ENCODE measurements at places on chromosomes 12 and 14. TPM values are rescaled to one million over a fixed set of nuclear protein-coding genes. Genes with fewer than 3 reads are reported as not detected.

Gene MYL6B
- total RNA-seq: 39.1 TPM

Gene KCNH3
- total RNA-seq: 1.6 TPM

Gene DLGAP5
- total RNA-seq: 0.34 TPM

Gene GPRC5D
- total RNA-seq: not detected

Gene NYNRIN
- 49.8 TPM for total RNA-seq

Gene EXOC3L4
- total RNA-seq: 4.0 TPM

Gene AGAP2
- total RNA-seq: 1.5 TPM

Gene KRT81
- total RNA-seq: 0.61 TPM

Gene YARS2
- 12.7 TPM for total RNA-seq

Gene CCDC196
- not detected for total RNA-seq

- no peaks in the 10 kb centered on the region for H3K36me3 ChIP-seq
- H3K27ac ChIP-seq: peak overlapping the region; percentile 56
- no peak overlapping the region for H3K4me3 ChIP-seq
- H3K4me1 ChIP-seq: no peaks in the 10 kb centered on the region
Observed at GRCh38 chr12:89225808-89226411, 126.4 kb downstream of the DUSP6 start.

- no peak for DNase-seq
- H3K27me3 ChIP-seq: no peaks in the 10 kb centered on the region
- no peak overlapping the region for H3K27ac ChIP-seq
- H3K4me3 ChIP-seq: no peak overlapping the region
- no peaks in the 10 kb centered on the region for H3K4me1 ChIP-seq
Observed at GRCh38 chr14:102560458-102561261, 31.8 kb upstream of the RCOR1 start.

GRCh38 chr12:75542942-75543341, 31.5 kb upstream of the KRR1 start:
- H3K4me3 ChIP-seq: no peak overlapping the region
- no peak for DNase-seq
- no peaks in the 10 kb centered on the region for H3K36me3 ChIP-seq
- H3K4me1 ChIP-seq: no peaks in the 10 kb centered on the region
- no peaks in the 10 kb centered on the region for H3K27me3 ChIP-seq
- H3K27ac ChIP-seq: no peak overlapping the region

DNA sequence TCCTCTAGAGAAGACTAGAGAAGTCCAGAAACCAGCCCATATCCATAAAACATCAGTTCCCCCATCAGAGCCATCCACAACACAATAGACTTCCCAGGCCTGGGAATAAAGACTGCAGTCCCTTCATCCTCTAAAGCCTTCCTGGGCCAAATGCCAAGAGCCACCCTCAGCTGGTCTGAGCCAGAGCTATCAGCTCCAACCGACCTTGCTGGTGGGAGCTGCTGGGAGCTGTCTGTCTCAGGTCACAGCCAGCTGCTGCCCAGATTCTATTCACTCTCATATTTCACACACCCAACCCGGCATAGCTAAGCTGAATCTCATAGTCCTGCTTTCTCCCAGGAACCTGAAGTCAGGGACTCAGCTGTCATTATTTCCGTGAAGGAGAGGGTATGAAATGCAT, 10.9 kb upstream of the TFCP2 start:
- no peaks in the 10 kb centered on the region for H3K27me3 ChIP-seq
- H3K4me1 ChIP-seq: no peaks in the 10 kb centered on the region
- no peaks in the 10 kb centered on the region for H3K36me3 ChIP-seq
- DNase-seq: peak; percentile 79
- no peak overlapping the region for H3K4me3 ChIP-seq

DNA sequence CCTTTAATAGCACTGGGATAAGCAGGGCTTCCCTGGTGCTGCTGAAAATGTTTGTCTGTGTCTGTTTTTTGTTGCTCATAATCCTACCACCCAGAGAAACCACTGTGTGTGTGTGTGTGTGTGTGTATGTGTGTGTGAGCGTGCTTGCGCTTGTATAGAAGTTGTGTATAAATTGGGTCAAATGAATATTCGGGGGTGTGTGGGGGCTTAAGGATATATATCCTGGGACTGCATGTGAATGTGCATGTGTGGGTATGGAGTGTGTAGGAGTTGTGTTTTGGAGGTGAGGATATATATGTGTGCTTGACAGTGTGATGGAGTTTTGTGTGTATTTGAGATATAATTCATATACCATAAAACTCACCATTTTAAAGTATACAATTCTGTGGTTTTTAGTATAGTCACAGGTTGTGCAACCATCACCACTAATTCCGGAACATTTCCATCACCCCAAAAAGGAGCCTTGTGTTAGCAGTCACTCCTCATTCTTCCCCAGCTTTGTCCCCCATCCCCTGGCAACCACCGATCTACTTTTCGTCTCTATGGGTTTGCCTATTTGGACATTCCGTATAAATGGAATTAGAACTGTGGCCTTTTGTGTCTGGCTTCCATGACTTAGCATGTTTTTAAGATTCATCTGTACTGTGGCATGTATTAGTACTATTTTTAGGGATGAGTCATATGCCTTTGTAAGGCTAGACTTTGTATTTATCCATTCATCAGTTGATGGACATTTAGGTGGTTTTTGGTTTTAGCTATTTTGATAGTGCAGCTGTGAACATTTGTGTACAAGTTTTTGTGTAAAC, 25.6 kb downstream of the TCTN1 start:
- no peak for DNase-seq
- peaks cover 24% of the 10 kb centered on the region for H3K36me3 ChIP-seq
- H3K27me3 ChIP-seq: no peaks in the 10 kb centered on the region
- H3K27ac ChIP-seq: no peak overlapping the region

DNA sequence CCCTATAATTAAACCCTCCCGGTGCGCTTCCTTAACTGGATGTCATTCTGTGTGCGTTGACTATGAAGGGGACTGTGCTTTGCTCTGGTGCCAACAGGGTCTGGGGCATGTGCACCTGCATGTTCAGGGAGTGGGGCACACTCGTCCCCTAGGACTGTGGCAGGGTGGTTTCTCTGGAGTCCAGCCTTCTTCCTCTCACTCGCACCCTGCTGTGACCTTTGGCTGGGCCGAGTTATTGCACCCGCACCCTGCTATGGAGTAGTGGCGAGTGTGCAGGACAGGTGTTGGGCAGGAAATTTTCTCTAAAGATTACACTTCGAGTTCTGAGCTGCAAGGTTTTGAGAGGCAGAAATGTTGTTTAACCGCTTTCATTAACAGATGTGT, 138.9 kb downstream of the PLXNC1 start:
- peaks cover 11% of the 10 kb centered on the region for H3K36me3 ChIP-seq
- H3K4me1 ChIP-seq: peaks cover 30% of the 10 kb centered on the region
- no peaks in the 10 kb centered on the region for H3K27me3 ChIP-seq
- H3K4me3 ChIP-seq: no peak overlapping the region

- H3K27me3 ChIP-seq: no peaks in the 10 kb centered on the region
- H3K27ac ChIP-seq: no peak overlapping the region
- H3K4me3 ChIP-seq: no peak overlapping the region
- no peak for DNase-seq
- peaks cover 4% of the 10 kb centered on the region for H3K4me1 ChIP-seq
Observed at GRCh38 chr12:93846936-93847516, 169.9 kb downstream of the CRADD start.

GRCh38 chr12:116157845-116158267, 119.6 kb downstream of the MED13L start:
- DNase-seq: no peak
- H3K36me3 ChIP-seq: no peaks in the 10 kb centered on the region
- no peak overlapping the region for H3K4me3 ChIP-seq
- peaks cover 10% of the 10 kb centered on the region for H3K4me1 ChIP-seq

- no peak for DNase-seq
- H3K4me3 ChIP-seq: no peak overlapping the region
- no peak overlapping the region for H3K27ac ChIP-seq
- H3K27me3 ChIP-seq: no peaks in the 10 kb centered on the region
- H3K36me3 ChIP-seq: peaks cover 37% of the 10 kb centered on the region
Observed at GRCh38 chr14:95106971-95107370, 50.4 kb downstream of the DICER1 start.

- no peak overlapping the region for H3K27ac ChIP-seq
- H3K4me3 ChIP-seq: no peak overlapping the region
- H3K36me3 ChIP-seq: no peaks in the 10 kb centered on the region
- DNase-seq: no peak
Observed at GRCh38 chr12:122990961-122991622, 10.6 kb downstream of the ARL6IP4 start.

GRCh38 chr12:79420146-79420618, 270.6 kb downstream of the PAWR start:
- H3K27ac ChIP-seq: no peak overlapping the region
- no peak overlapping the region for H3K4me3 ChIP-seq
- no peaks in the 10 kb centered on the region for H3K36me3 ChIP-seq
- no peak for DNase-seq

DNA sequence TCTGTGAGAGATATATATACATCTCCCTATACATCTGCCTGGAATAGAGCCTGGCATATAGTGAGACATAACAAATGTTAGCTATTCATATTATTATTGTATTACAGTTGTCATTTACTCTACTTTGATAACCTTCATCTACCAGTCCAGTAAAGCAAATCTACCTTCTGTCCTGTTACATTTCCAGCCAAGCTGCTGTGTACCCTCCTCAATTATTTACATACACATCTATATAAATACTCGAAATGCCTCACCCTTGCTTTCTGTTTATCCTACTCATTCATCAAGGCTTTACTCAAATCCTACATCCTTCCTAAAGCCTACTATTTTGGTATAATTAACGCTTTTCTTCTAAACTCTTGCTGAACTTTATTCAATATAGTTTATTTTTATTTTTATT, 8.7 kb downstream of the ZBTB1 start:
- no peak overlapping the region for H3K4me3 ChIP-seq
- DNase-seq: no peak
- no peak overlapping the region for H3K27ac ChIP-seq
- H3K4me1 ChIP-seq: peaks cover 8% of the 10 kb centered on the region
- no peaks in the 10 kb centered on the region for H3K27me3 ChIP-seq

GRCh38 chr12:30996255-30996654, 69.7 kb downstream of the TSPAN11 start:
- no peaks in the 10 kb centered on the region for H3K36me3 ChIP-seq
- H3K27me3 ChIP-seq: no peaks in the 10 kb centered on the region
- peaks cover 8% of the 10 kb centered on the region for H3K4me1 ChIP-seq
- no peak for DNase-seq

- no peaks in the 10 kb centered on the region for H3K36me3 ChIP-seq
- no peaks in the 10 kb centered on the region for H3K4me1 ChIP-seq
- DNase-seq: no peak
- no peak overlapping the region for H3K4me3 ChIP-seq
- H3K27ac ChIP-seq: no peak overlapping the region
Observed at GRCh38 chr12:60863421-60863820, 1267.6 kb downstream of the SLC16A7 start.

- peak; percentile 67 for DNase-seq
- H3K4me1 ChIP-seq: peaks cover 6% of the 10 kb centered on the region
- no peak overlapping the region for H3K27ac ChIP-seq
- peaks cover 3% of the 10 kb centered on the region for H3K36me3 ChIP-seq
Observed at GRCh38 chr12:66197495-66197921, 8.5 kb downstream of the IRAK3 start.

GRCh38 chr12:92927055-92927435, 2.0 kb downstream of the EEA1 start:
- DNase-seq: no peak
- no peak overlapping the region for H3K27ac ChIP-seq
- no peaks in the 10 kb centered on the region for H3K4me1 ChIP-seq
- H3K27me3 ChIP-seq: no peaks in the 10 kb centered on the region
- H3K4me3 ChIP-seq: no peak overlapping the region
- no peaks in the 10 kb centered on the region for H3K36me3 ChIP-seq

DNA sequence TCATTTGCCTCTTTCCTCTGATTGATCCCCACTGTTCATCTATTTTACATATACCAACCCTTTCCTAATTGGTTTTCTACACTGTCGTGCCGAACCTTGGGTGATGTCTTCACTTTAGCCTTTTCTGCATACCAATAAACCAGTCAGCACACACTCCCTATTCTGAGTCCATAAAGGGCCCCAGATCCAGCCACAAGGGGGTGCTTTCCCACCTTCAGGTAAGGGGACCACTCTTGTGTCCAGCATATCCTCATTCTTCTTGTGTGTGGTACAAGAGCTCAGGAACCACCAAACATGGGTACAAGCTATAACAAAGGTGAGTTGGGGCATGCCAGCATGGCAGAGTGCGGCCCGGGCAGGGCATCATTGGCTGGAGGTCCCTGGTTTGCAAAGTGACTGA, 859.8 kb downstream of the FSCB start:
- H3K27ac ChIP-seq: no peak overlapping the region
- no peaks in the 10 kb centered on the region for H3K27me3 ChIP-seq
- H3K4me3 ChIP-seq: no peak overlapping the region
- DNase-seq: no peak

- no peaks in the 10 kb centered on the region for H3K27me3 ChIP-seq
- no peak overlapping the region for H3K27ac ChIP-seq
- DNase-seq: no peak
- H3K4me1 ChIP-seq: peaks cover 11% of the 10 kb centered on the region
Observed at GRCh38 chr12:106425061-106425702, 67.6 kb downstream of the POLR3B start.

GRCh38 chr12:2540535-2540941, 254.2 kb upstream of the FKBP4 start:
- H3K36me3 ChIP-seq: no peaks in the 10 kb centered on the region
- no peak overlapping the region for H3K4me3 ChIP-seq
- no peak for DNase-seq
- no peaks in the 10 kb centered on the region for H3K27me3 ChIP-seq
- H3K4me1 ChIP-seq: no peaks in the 10 kb centered on the region

GRCh38 chr14:42391146-42391834, 784.6 kb downstream of the LRFN5 start:
- H3K4me1 ChIP-seq: peaks cover 5% of the 10 kb centered on the region
- H3K27me3 ChIP-seq: no peaks in the 10 kb centered on the region
- peak; percentile 67 for DNase-seq
- no peak overlapping the region for H3K27ac ChIP-seq

GRCh38 chr12:94614288-94614721, 36.1 kb downstream of the TMCC3 start:
- H3K4me3 ChIP-seq: no peak overlapping the region
- H3K36me3 ChIP-seq: no peaks in the 10 kb centered on the region
- no peak for DNase-seq
- peaks cover 7% of the 10 kb centered on the region for H3K4me1 ChIP-seq
- no peak overlapping the region for H3K27ac ChIP-seq
- no peaks in the 10 kb centered on the region for H3K27me3 ChIP-seq

- no peak overlapping the region for H3K4me3 ChIP-seq
- peak overlapping the region; percentile 87 for H3K27ac ChIP-seq
- no peaks in the 10 kb centered on the region for H3K36me3 ChIP-seq
- DNase-seq: no peak
- no peaks in the 10 kb centered on the region for H3K27me3 ChIP-seq
Observed at GRCh38 chr12:117051380-117051779, 47.8 kb downstream of the TESC start.

DNA sequence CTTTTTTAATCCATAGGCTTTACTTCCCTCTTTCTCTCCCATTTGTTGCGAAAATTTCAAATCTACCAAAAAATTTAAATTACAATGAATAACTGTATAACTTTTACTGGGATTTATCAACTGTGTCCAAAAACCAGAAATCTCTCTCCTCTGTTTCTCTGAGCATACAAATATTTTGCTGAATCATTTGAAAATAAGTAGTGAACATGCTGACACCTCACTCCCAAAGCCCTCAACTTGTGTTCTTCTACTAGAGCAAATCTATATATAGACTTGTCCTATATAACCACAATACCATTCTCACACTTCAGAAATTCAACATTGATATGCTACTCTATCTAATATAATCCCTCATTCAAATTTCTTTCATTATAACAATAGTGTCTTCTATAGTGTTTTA, 53.1 kb downstream of the SLCO1C1 start:
- H3K27ac ChIP-seq: no peak overlapping the region
- no peak for DNase-seq
- no peak overlapping the region for H3K4me3 ChIP-seq
- H3K36me3 ChIP-seq: no peaks in the 10 kb centered on the region
- H3K4me1 ChIP-seq: no peaks in the 10 kb centered on the region

- H3K36me3 ChIP-seq: no peaks in the 10 kb centered on the region
- no peaks in the 10 kb centered on the region for H3K27me3 ChIP-seq
- H3K4me1 ChIP-seq: no peaks in the 10 kb centered on the region
- DNase-seq: peak; percentile 76
- H3K4me3 ChIP-seq: no peak overlapping the region
Observed at GRCh38 chr12:2944401-2945047, 14.7 kb upstream of the TEAD4 start.
